SK-N-SH (cell line): ENCODE measurements at places on chromosomes 12 and 14.

DNA sequence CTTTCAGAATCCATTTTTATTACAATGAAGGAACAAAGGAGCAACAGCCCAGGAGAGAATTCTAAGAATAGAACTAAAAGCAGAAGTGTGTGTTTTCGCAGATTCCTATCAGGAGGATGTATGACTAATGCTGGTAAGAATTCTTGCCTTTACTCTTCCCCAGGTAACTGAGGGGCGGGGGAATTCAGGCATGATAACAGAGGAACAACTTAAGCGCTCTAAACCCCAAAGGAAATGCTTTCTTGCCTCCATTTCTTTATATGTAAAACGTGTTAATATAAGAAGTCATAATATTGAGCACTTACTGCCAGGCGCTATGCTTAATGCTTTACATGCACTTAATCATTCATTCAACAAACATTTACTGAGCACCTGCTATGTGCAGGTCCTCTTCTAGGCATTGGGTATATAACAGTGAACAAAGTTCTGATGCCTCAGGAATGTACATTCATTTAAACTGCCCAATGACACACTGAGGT lies 4.5 kb downstream of the HCAR1 start:
- no peak for DNase-seq

- DNase-seq, result no peak
These were observed 117.0 kb downstream of the TTC8 start for GRCh38 chr14:88941414-88941813.

GRCh38 chr12:101567918-101568317 lies 26.9 kb upstream of the MYBPC1 start:
- no peak for DNase-seq

DNA sequence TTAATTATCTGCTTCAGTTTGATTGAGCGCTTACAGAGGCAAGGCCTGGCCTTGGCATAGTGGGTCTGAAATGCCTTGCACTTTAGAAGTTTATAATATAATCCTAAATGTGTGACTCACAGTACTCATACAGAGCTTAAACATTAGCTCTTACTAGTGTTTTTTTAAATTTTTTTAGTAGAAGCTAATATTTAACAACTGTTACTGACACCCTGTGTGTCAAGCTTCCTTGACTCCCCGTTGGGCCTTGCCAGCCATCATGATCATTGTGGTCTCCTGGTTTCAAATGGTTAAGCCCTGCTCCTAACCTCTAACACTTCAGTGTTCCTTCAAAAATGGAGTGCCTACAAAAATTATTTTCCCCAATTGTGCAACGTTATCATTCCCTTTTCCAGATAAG lies 126.9 kb downstream of the GALC start:
- no peak for DNase-seq

GRCh38 chr12:23209793-23210192 lies 584.8 kb downstream of the ETNK1 start:
- DNase-seq, result no peak

GRCh38 chr14:61076556-61076955 lies 95.5 kb downstream of the SLC38A6 start:
- DNase-seq, result no peak

DNA sequence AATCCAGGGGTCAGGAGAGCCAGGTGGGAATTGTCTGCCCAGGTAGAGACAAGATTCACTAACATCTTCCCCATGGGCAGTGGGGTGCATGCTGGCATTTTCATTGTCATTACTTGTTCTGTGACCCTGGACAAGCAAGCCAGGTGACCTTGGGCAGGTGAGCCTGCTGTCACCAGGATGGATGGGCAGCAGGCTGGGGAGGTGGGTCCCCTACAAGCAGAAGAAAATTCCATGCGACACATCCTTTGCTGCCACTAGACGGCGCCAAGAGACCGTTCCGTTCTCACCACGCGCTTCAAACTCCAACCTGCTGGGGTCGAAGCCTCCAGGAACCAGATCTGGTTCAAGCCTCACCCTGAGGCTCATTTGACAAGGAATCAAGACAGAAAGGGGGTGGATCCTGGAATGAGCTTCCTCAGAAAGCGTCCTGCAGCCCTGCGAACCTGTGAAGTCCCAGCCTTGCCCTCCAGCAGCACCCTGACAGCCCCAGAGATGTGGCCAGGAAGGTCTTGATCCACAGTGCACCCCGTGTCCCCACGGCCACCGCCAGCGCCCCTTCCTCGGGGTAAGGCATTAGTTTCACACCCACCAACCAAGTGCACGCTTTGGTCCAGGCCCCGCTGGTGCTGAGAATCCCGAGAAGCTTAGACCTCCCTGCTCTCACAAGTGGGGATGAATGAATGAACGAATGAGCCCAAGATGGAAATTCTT lies 3.2 kb upstream of the DYNC1H1 start:
- DNase-seq, result peak; percentile 82

GRCh38 chr14:50020184-50020583 lies 96.2 kb downstream of the VCPKMT start:
- no peak for DNase-seq

DNA sequence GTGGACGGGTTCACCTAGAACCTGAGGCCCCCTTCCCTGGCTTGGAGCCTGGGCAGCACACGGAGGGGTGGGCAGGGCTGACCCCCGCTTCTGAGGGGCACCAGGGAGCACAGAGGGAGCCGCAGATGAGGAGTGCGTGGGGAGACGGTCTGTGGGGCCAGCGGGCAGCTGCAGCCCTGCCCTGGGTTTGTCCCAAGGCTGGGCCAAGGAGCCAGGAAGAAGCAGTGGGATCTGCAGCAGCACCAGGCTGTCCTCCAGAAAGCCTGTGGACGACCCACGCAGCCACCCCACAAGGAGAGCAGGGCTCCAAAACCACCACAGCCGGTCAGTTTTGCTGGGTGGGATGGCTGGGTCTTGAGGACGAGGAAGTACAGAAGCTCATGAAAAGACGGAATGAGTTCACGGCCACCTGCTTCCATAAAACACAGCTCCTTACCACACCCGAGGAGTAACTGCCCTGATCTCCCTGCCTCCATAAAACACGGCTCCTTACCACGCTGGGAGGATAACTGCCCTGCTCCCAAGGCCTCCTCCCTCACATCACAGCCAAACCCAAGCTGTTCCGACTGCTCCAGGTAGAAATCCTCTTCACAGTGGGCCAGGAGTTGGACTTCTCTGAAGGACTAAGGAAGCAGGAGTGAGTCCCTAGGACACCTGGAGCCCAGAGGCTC lies 9.9 kb upstream of the GOLGA3 start:
- peak; percentile 28 for DNase-seq

GRCh38 chr14:63933110-63933509 lies 80.3 kb downstream of the SYNE2 start:
- DNase-seq, result no peak

DNA sequence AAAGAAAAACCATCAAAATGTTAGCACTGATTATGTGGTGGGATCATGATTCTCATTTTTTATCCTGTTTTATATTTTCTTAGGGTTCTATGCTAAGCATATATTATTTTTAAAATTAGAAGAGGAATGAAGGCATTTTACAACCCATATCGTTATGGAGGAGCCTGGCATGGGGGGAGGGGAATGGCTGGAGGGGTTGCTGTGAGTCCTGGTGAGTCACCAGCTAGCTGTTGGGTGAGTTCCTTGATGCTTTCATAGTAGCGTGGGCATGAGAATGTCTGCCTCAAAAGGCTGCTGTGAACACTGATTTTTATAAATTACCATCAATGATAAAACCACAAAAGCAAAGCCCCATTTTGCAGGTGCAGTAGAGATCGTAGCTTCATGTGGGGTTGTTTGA lies 46.9 kb downstream of the C14orf132 start:
- no peak for DNase-seq

GRCh38 chr14:85412756-85413155 lies 117.2 kb upstream of the FLRT2 start:
- DNase-seq, result no peak

DNA sequence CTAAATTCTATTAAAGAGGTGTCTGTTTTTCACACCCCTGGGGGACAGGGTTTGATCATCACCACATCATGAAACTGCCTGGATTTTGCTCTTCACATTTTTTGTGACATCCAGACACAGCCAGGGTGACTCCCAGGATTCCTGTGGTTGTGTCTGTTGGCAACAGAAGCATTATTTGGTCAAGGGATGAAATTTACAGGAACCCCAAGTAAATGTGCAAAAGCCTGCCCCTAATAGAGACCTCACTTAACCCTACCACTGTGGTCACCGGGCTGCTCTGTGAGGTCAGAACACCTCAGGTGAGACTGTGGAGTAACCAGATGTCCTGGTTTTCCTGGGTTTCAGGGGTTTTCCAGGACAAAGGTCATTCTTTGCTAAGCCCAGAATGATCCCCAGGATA lies 103.8 kb downstream of the DAD1 start:
- no peak for DNase-seq

DNA sequence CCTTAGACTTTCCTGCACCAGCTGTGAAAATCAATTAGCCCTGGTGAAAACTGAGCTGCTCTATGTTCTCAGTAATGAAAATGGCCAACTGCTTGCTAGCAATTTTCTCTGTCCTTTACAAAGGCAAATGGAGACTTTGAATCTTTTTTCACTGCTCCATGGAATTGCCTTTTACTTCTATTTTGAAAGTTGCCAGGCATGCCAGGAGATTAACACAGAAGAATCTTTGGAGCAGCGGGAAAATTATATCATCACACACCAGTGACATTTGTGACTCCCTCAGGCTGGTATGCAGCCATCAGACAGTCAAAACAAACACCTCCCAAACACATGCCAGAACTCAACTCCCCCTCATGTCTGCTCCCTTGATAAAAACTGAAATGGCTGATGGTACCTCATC lies 872.0 kb upstream of the FLRT2 start:
- no peak for DNase-seq

GRCh38 chr12:12997156-12997555 lies 2.9 kb downstream of the HEBP1 start:
- no peak for DNase-seq

DNA sequence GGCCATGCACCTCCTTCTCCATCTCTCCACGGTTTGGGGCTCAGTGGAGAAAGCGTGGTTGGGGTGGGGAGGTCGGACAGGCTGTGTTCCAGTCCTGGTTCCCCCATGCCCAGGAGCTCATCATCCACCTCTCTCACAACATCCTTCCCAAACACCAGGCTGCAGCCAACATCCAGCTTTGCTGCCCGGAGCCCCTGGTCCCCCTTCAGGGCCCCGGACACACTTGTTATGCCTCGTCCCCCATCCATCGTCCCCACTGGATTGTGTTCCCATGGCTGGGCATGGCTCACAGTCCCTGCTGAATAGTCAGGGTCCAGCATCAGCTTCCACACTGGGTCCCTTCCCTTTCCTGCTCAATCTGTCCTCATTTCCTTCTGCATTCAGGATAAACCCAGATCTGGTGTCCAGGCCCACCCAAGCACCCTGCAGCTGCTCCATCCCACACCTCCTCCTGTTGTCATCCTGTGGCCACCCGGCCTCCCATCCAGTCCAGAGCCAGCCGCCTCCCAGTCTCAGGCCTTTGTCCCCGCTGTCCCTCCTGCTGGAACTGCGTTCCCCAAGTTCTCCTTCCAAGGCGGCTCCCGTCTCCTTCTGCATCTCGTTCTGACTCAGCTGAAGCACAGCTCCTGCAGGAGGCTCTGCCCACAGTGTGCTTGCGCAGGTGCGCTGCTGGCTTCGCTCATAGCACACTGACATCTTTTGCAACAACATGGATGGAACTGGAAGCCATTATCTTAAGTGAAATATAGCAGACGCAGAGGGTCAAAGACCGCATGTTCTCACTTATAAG lies 211.4 kb upstream of the RTL1 start:
- no peak for DNase-seq

DNA sequence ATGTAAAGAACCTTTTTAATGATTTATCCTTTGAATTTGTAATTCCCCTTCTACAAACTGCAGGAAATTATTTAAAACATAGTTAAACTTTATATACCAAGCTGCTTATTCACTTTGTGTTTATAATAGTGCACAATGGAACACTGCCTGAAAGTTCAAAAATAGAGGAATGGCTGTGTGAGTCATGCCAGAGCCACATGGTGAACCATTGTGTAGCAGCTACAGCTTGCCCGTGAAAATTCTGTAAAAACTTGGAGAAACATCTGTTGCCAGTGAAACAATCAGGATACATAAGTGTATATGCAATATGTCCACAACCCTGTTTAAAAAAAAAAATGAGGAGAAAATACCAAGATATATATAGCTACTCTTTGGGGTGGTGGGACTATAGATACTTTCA lies 59.5 kb downstream of the VEZT start:
- no peak for DNase-seq

DNA sequence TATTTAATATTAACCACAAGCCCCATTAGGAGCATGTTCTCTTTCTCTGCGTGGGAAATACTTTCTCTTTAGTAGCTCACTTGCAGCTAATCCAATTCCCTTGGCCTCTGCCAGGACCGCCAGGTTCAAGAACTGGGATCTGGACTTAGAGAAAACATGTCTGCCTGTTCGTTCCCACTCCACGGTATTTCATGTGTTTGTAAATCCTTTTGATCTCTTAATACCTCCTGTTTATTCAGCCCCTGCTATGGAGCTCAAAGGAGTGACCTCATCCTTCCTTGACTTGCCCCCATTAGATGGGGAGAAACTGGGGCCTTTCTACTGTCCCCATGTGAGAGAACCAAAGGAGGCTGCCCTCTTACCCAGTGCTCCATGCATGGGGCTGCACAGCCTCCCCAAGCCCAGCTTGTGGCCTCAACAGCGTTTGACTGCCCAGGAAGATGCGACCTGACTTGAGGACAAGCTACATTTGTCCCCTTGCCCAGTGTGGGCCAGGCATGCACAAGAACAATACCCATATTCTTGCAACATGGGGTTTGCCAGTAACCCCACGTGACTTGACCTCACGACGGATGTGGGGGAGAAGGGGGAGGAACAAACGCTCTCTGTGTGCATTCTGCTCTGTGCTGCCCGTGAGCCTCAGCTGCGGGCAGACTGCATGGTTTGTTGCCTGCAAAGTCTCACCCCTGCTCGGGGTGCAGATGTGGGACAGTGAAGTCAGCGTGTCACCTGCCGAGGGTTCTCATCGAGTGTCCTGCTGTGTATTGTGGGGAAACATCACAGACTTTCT lies 30.3 kb downstream of the CD9 start:
- no peak for DNase-seq

DNA sequence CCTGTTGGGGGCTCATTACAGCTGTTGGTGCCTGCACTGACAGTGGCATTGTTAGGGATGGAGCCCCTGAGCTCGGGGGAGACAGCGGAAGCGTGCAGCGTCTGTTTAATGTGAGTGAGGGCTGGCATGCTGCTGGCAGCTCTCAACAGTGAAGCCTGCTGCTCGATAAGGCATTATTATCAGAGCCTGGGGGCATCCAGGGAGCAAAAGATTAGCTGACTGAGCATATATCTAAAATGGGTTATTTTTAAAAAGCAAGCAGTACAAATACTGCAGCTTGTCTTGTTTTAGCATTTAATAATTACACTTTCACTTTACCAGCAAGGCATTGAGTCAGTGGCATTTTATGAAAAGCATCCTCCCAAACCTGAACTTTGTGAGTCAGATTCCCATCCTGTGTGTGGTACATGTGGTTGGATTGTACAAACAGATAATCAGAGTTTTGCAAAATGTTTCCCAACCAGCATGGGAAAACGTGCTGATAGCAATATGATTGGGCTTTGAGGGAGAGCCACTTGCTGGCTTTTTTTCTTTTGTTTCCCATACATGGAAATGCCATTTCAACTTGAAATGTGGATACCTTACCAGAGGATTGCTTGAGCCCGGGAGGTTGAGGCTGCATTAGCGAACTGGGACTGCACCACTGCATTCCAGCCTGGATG lies 150.8 kb downstream of the PRKCH start:
- peak; percentile 75 for DNase-seq

GRCh38 chr12:129704232-129704830 lies 199.5 kb downstream of the TMEM132D start:
- no peak for DNase-seq

GRCh38 chr12:19194963-19195362 lies 65.4 kb downstream of the PLEKHA5 start:
- no peak for DNase-seq

GRCh38 chr12:86331012-86331411 lies 74.8 kb upstream of the MGAT4C start:
- DNase-seq, result no peak

- no peak for DNase-seq
These were observed 185.1 kb downstream of the ADGRD1 start for GRCh38 chr12:131138638-131139362.
